Left renal cortex interstitium (tissue), 4 donors: ENCODE measurements at places on chromosomes 11 and 22. TPM values are rescaled to one million over a fixed set of nuclear protein-coding genes. Genes with fewer than 3 reads are reported as not detected.

The BIK gene
- polyA plus RNA-seq, result 2.1 TPM

The TEX54 gene
- polyA plus RNA-seq, result not detected

The OR10A6 gene
- polyA plus RNA-seq, result 0.03 TPM

The TKFC gene
- polyA plus RNA-seq, result 67.9 TPM

The NPTXR gene
- polyA plus RNA-seq, result 4.8 TPM

The SLC16A8 gene
- 3.3 TPM for polyA plus RNA-seq

The TMEM25 gene
- polyA plus RNA-seq, result 24.5 TPM

The SCGB2A2 gene
- polyA plus RNA-seq, result not detected

The OR52I1 gene
- not detected for polyA plus RNA-seq

The PPFIBP2 gene
- 38.2 TPM for polyA plus RNA-seq

The ELFN2 gene
- polyA plus RNA-seq, result 1.6 TPM

The CDC42BPG gene
- 8.1 TPM for polyA plus RNA-seq
